CD4-positive, alpha-beta T cell (primary cell): ENCODE measurements at places on chromosomes 16 and 17.

GRCh38 chr17:80265205-80266068, 4.8 kb downstream of the RNF213 start:
- peak; percentile 47 for DNase-seq

DNA sequence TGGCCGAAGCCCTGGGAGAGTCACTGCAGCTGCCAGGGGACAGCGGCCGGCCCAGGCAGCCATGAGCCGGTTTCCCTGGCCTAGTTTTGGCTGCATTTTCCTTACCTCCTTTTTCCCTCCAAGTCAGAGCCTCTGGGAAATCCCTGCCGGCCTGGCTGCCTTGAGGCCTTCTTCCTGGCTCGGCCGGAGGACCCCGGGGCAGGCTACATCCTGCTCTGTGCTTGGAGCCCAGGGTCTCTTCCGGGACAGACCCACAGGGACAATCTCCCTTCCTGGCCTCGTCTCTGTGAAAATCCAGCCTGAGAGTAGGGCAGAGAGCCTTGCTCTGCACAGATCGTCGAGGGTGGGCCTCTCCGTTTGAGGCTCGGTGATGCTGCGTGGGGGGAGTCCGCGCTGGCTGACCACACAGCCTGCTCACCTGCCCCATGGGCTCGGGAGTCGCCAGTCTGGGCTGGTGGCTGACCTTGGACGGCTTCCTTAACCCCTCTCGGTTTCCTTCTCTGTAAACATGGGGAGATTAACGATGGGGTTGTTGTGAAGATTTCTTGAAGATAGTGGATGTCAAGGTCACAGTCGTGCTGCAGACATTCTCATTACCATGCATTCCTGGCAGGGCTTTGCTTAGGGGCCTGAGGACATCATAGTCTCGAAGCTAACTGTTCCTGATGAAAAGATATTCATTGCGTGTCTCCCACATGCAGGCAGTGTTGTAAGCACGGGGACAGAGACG, 34.8 kb upstream of the CIBAR2 start:
- no peak for DNase-seq

DNA sequence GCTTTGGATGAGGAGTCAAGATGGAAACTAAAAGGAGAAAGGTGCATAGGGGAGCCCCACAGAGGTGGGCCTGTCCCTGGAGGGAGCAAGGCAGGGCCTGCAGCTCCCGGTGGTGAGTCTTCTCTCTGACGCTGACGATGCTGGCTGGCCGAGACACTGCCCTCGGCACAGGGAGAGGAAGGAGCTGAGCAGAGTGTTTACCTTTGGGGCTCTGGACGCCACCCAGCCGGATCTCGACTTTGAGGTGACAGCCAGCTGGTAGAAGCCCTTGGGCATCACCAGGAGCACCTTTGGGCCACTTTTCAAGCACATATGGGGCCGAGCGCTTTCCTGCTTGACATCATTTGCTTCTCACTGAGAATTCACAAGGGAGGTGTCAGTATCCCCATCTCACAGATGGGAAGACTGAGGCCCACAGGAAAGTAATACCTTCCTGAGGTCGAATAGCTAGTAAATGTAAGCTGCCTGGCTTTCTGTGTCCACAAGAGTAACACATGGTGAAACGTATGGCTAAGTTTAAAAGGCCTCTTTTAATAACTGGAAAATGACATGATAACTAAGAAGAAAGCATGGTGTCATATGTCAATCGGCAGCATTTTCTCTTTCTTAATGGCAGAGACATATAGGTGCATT, 294.3 kb upstream of the TNRC6C start:
- no peak for DNase-seq

DNA sequence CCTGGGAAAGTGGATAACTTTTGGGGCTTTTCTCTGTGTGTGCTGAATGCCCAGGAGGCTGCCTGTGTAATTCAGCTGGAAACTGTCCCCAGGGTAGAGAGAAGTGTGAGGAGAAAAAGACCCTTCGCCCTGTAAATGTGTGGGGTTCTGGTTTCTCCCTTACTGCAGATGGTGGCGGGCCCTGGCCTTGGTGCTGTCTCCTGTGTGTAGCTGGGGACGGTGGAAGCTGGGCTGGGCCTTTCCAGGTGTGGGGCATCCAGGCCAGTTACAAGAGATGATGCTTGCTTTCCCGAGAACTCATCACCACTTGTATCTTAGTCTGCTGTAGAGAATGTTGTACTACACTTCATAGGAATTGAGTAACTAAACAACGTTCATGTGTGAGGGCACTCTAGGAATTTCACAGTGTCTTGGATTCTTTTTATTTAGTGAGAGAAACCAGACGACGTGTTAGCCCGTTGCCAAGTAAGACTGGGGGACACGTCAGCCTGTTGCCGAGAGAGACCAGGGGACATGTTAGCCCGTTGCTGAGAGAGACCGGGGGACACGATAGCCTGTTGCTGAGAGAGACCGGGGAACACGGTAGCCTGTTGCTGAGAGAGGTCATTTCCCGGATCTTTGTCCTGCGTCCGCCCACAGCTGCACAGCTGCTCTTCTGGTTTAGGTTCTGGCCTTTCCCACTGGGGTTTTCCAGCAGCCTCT, 43.1 kb downstream of the TBCD start:
- DNase-seq: no peak

GRCh38 chr16:68920349-68920748, 77.0 kb downstream of the TANGO6 start:
- no peak for DNase-seq

DNA sequence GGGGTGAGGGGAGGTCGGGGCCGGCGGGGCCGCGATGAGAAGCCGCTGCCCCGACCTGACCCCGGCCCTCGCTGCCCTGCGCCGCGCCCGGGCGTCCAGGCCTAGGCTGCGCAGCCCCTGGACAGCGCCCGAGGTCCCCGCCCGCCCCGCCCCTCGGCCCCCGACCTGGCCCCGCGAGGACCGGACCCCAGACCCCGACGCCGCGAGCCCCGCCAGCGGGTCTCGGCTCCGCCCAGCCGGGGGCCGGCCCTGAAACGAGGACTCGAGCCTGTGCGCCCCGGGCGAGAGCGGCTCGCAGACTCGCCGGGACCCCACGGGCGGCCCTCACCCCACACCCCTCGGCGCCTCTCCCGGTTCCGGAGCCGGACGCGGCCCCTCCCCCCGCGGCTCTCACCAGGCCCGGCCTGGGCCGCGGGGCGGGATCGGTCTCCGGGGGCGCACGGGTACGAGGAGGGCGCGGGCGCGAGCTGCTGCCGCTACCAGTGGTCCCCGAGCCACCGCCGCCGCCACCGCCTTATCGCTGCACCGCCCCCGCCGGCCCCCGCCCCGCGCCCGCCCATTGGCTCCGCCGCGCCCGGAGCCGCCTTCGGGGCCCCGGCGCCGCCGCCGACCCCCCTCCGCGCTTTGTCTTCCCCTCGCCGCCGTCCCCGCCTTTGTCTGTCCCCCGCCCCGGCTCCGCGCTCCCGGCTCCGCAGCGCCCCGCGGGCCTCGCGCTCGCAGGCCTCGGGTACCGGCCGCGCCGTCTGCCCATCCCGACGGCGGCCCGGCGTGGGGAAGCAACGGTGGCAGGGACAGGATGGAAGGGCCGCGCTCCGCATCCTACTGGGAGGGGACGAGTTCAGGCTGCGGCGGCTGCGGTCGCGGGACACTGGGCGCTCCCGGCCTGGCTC, at the start of gene LIMD2:
LIMD2 (minus strand) TSS at position 488 of the 890 bp plus-strand sequence. CDS start 827 bp downstream, outside the sequence.
- peak; percentile 86 for DNase-seq

- no peak for DNase-seq
Measured at GRCh38 chr16:82773018-82773417, 146.2 kb downstream of the CDH13 start.

DNA sequence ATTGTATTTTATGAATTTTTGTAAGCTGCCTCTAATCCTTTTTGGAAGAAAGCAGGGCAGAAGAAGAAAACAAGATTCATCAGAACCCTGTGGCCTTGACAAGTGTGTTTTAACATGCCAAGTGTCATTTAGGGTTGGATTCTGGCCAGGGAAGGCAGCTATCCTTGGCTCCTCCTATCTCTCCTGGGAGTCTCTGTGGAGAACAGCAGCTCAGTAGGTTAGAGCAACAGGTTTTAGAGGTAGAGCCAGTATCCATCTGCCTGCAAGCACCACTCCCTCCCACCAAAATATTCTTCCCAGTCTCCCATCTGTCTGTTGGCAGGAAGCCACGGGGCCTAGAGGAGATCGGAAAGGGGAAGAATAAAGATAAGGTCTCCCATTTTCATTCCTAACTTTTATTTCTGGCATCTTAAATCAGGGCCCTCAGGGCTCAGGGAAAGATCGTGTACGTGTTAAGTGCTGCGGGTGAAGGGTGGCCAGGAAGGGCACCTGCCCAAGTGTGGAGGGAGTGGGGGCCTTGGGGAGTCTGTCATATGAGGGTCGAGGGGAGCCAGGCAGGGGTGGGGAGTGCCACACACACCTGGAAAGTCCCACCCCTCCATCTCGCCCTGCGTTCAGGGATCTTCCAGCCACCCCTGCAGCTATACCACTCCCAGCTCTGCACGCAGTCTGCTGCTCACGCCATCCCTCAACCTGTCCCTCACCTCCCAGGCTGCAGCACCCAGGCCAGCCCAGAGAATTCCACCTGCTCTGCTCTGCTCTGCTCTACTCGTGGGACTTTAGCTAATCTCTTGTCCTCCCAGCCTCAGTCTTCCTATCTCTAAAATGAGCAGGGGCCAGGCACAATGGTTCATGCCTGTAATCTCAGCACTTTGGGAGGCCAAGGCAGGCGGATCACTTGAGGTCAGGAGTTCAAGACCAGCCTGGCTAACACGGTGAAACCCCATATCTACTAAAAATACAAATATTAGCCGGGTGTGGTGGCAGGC, 17.1 kb upstream of the CPSF4L start:
- DNase-seq: no peak

GRCh38 chr17:56297184-56297583, 143.9 kb downstream of the ANKFN1 start:
- DNase-seq: no peak
